ENCODE measurements at places on chromosomes 1 and 21.

- DNase-seq = no peak
Observed at GRCh38 chr1:233656687-233657086, 42.8 kb downstream of the KCNK1 start.

DNA sequence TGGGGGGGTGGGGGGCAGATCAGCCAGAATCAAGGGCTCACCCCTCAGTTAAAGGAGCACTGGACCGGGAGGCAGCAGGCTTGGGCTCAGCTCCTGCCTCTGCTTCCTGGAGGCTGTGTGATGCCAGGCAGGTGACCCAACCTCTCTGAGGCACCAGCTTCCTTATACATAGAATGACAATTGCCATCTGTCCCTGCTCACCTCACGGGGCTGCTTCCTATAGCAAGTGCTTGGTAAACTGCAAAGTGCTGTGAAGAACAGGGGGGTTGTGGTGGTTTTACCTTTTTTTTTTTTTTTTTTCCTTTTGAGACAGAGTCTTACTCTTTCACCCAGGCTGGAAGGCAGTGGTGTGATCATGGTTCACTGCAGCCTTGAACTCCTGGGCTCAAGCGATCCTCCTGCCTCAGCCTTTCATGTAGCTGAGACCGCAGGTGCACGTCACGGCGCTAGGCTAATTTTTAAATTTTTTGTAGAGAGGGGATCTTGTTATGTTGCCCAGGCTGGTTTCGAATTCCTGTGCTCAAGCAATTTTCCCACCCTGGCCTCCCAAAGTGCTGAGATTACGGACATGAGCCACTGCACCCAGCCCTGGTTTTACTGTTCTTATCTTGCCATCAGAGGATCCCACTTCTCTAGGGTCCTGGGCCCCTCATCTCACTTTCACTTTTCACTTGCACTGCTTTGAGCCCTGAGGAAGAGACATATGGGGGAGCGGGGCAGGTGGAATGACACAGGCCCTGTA, 11.6 kb downstream of the KCNQ4 start:
- DNase-seq = no peak

DNA sequence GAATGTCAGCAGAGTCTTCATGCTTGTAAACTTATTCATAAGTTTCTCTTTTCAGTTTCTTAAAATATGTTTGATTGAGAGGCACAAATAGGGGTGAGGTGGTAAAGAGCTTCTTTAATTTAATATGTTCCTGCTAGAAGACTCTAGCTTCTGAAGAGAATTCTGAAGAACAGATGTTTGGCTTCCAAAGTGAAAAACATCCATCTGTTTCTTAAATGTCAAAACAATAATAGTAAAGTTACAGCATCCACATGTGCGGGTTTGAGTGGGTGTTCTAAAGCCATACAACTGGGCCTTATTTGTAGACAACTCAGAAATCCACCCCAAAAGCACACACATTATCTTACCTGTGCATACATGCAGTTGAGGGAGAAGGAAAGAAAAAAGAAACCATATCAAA, 144.0 kb upstream of the ADGRL4 start:
- no peak for DNase-seq

- no peak for DNase-seq
Observed at GRCh38 chr1:116260621-116261020, 112.4 kb upstream of the ATP1A1 start.

- no peak for DNase-seq
Observed at GRCh38 chr1:84480650-84481049, 1.6 kb downstream of the RPF1 start.

GRCh38 chr1:109427171-109427467, 871 bp upstream of the PSMA5 start:
- DNase-seq = no peak

DNA sequence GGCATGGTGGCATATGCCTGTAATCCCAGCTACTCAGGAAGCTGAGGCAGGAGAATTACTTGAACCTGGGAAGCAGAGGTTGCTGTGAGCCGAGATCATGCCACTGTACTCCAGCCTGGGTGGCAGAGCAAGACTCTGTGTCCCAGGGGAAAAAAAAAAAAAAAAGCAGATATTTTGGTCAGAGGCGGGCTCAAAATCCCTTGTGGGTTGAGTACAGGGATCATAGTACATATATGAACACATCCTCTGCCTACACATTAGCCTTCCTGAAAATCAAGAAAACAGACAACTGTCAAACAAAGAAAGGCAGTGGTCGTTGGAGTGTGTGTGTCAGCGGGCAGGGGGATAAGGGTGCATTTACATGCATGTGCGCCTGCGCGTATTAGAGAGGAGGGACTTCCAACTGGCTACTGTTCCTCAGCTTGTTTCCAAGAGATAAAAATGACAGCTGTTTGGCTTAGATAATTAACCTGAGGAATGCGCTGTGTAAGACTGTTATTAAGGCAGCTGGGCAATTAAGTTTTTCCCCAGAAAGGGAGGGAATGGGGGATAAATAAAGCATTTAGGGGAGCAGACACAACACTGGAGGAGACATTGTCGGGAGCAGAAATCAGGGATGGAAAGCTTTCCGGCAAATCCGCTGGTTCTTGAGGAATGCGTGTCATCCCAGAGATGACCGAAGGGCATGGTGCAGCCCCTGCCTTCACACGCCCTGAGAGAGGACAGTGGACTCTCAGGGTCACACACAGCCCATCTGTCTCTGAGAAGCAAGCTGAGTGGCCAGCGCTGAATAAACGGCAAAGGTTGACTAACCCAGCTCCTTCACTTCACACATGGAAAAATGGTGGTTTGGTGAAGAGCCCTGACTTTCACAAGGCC, 6.4 kb downstream of the LAMB3 start:
- DNase-seq = no peak

DNA sequence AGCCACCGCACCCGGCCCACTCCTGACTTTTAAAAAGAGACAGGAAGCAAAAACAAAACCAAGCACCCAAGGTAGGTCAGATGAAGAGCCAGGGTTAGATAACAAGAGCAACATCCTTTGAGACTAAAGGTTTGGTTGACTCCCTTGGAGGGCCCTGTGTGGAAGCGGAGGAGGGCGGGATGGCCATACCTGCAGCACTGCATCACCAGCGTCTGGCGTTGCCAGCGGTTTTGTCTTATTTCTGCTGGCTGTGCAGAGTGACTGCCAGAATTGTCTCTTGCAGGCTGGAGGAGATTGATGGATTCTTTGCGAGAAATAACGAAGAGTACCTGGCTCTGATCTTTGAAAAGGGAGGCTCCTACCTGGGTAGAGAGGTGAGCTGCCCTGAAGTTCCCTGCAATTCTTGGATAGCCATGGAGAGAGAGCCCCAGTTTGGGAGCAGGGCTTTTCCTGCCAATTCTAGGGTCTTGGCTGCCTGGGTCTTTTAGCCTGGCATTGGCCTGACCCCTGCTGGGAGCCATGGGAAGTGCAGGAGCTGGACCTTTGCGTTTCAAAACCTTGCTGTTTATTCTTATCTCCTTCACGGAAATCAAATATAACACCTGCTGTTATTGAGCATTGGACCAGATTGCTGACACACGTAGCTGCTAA, 24.0 kb downstream of the QSOX1 start:
- peak; percentile 63 for DNase-seq

DNA sequence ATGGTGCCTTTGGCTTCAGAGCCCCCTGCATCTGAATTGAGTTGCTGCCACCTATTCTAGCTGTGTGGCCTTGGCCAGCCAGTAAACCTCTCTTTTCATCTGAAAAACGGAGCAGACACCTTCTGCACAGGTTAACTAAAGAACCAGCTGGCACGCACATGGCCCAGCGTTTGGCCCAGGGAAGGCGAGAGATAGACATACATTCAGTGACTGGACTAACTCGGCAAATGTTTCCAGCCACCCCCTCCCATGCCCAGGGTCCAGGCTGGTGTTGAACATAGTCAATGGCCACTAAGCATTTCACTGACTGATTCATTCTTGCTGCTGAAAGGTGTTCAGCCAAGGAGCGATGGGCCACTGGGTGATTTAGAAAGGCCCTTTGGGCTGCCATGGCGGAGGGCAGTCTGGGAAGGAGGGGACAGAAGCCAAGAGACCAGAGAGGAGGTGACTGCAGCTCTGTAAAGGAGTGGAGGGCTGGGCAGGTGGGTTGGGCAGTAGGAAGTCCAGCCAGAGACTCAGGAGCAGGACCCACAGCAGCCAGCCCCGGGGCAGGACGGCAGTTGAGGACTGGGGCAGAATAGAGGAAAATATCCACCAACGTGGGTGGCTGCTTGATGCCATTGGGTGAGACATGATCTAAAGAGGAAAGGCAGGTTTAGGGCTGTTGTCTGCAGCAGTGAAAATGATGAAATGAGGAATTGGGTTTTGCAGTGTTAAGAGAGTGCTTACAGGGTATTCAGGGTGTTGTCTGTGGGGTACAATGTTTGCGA, 184.3 kb downstream of the HIVEP3 start:
- no peak for DNase-seq

- DNase-seq = peak; percentile 39
Observed at GRCh38 chr1:42002220-42002619, 83.5 kb upstream of the HIVEP3 start.

DNA sequence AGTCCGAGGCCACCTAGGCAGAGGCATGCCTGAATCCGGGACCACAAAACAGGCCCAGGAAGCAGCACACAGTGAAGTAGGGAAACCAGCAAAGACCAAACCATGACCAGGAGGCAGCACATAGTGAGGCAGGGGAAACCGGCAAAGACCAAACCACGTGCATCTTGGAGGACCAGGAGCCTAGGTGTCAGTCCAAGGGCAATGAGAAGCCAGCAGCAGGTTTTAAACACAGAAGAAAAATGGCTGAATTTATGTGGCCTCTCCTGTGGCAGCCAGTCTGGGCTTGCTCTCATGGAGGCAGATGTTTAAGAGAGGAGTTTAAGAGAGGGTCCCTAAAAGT, 42.5 kb downstream of the NPHP4 start:
- DNase-seq = no peak

DNA sequence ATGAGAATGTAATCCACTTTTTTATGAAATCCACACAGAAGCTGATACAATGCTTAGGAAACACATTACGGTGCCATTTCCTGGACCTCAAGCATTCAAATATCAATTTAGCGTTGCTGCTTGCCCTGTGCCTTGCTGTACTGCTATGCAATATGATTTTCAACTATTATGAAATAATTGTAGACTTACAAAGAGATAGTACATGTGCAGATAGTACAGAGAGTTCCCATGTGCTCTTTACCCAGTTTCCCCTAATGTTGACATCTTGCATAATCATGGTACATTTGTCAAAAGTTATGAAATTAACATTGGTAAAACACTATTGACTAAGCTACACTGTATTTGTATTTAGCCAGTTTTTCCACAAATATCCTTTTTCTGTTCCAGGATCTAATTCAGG, 37.7 kb upstream of the PTBP2 start:
- no peak for DNase-seq

GRCh38 chr1:111731956-111732355, 7.2 kb downstream of the INKA2 start:
- DNase-seq = no peak

GRCh38 chr1:33696962-33697361, 166.9 kb upstream of the HMGB4 start:
- no peak for DNase-seq

- DNase-seq = no peak
Observed at GRCh38 chr1:209059376-209059775, 524.1 kb upstream of the CAMK1G start.

- no peak for DNase-seq
Observed at GRCh38 chr1:184499616-184500015, 112.8 kb downstream of the C1orf21 start.

GRCh38 chr1:54808443-54809207, 7.5 kb upstream of the TTC22 start:
- no peak for DNase-seq

GRCh38 chr21:33135925-33136324, 66.0 kb downstream of the OLIG1 start:
- no peak for DNase-seq

- no peak for DNase-seq
Observed at GRCh38 chr1:187409341-187409740, 580.6 kb downstream of the PLA2G4A start.

DNA sequence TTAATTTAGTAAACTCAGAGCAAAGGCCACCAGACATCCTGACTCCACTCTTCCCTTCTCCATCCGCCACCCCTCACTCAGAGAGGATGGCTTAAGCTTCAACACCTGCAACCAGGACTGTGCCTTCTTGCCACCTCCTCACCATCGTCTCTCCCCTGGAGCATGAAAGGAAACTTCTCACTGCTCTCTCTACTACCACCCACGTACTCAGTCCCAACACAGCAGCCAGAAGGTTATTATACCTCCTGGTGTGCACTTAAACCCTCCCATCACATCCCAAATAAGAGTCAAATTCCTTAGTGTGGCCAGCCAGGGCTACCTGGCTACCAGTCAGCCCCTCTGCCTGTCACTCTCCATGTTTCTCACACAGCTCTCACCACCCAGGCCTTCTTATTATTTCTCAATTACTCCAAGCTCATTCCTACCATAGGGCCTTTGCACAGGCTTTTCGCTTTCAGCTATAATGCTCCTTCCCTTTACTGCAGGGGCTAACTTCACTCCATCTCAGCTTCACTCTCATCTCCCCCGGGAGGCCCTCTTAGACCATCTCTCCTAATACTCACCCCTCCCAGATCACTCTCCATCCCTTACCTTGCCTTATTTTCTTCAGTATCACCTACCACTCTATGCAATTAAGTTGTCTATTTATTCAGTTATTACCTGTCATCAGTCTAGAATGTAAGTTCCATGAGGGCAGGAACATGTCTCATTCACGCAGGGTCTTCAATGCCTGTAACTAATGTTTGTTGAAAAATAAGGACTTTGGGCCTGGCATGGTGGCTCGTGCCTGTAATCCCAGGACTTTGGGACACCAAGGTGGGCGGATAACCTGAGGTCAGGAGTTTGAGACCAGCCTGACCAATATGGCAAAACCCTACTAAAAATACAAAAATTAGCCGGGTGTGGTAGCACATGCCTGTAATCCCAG, 137.5 kb downstream of the TOMM20 start:
- DNase-seq = no peak

DNA sequence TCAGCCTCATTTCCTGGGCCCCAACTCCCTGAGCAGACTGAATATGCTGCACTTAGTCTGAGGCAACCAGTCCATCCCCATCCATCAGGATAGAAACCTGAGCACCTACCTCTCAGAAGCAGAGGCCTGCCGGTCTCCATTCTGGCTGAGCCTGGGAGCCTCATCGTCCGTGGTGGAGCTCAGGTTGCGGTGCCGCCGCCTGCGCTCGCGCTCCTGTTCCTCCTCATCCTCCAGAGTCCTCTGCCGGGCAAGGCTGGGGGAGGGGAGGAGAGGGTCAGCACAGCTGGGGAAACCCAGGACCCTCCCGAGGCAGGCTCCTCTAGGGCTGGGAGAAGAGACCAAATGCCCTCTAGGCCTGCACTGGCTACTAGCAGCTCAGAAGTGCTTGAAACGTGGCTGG, 10.1 kb downstream of the LAD1 start:
- no peak for DNase-seq

DNA sequence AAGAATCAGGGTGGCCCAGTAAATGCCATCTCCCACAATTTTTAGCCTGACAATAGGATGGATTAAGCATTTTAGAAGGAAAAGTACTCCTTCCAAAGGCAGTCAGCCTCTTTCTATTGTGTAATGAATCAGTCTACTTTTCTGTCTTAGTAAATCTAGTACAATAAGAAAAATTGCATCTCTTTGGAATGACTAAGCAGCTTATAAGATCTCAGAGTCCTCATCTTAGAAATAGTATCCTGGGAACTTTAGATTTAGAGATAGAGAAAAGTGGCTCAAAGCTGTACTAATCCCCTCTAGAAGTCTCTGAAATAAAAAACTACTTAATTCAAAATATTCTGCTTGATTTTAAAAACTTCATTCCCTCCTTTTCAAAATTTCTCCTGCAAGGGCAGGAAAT, 81.4 kb downstream of the SLC44A5 start:
- DNase-seq = no peak
